ENCODE measurements at places on chromosomes 12 and 14.

DNA sequence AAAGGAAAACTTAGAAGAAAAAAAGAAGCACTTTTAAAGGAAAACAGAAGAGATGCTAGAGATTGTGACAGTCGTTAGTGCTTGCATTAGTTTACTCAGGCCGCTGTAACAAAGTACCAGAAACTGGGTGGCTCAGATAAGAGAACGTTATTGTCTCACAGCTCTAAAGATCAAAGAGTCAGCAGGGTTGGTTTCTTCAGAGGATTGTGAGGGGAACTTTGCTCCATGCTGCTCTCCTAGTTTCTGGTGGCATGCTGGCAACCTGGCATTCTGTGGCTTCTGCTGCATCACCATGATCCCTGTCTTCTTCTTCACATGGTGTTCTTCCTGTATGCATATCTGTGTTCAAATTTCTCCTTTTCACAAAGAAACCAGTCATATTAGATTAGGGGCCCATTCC, 119.4 kb upstream of the PLEKHA5 start:
- no peak for DNase-seq

DNA sequence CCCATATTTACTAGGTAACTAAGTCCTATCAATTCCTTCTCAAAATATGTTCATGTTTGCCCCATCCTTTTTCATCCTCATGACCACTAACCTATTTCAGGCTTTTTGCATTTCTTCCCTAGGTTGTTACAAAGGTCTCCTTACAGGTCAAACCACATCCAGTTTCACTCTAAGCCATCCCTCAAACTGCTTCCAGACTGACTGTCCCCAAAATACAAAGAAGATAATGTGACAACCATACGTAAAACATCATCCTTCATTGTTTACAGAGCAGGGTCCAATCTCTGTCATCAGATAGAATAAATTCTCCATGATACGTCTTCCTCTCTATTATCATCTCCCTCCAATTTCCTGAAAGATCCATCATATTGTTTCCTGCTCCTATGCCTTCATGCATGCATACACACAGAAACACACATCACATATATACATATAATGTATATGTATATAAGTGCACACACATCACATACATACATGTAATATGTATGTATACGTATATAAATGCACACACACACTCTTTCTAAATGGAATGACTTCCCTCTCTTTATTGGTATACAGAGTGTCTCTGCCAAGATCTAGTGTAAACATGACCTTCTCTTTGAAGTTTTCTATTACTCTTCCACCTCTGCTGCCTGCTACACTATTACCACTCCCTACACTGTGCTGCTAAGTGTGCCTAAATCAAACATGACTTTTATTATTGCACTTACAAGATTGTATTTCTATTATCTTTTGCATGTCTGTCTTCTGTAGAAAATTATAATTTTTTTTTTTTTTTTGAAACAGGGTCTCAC, 30.7 kb upstream of the EPS8 start:
- DNase-seq, result peak; percentile 63

DNA sequence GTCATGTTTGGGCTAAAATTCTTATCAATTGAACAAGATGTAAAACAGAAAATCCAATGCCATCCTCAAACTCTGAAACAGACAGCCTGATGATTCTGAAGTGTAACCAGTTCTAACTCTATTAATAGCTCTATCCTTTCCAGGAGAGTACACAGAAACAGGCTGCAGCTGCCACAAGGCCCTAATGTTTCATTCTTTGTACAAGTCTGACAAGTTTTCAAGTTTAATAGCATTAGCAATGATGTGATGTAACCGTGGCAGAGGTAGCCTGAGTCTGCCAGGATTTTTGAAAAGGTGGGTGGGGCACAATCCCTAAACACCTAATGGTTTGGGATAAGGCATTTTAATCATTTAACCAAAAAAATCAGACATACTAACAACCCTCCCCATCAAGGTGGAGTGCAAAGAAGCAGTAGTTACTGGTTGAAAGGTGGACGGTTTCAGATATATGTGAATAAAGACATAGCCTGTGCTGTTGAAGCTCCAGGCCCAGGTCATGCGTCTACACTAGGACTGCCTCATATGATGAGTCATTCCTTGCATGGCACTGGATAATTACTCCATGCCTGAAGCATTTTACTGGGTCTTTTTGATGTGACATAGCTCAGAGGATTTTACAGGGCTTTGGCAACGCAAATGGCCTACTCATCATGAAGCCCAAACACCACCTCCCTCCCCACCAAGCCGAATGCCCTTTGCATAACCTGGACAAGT, 145.1 kb upstream of the GRIP1 start:
- DNase-seq, result peak; percentile 68

DNA sequence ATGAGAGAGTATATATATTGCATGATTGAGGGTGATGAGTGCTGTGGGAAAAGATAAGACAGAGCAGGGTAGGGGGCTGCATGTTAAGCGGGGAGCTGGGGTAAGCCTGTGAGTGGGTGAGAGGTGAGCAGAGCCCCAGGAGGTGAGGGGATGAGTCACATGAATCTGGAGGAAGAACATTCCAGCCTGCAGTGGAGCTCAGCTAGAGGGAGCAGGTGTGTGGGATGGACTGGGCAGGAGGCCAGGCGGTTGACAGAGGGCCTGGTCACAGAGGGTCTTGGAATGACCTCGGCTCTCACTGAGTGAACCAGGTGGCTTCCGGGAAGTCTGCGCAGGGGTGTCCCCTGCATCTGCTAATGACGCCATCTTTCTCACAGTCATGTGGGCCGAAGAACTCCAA, 44.4 kb downstream of the GIT2 start:
- DNase-seq, result no peak

- DNase-seq, result no peak
Observed at GRCh38 chr14:55964821-55965220, 153.4 kb upstream of the PELI2 start.

DNA sequence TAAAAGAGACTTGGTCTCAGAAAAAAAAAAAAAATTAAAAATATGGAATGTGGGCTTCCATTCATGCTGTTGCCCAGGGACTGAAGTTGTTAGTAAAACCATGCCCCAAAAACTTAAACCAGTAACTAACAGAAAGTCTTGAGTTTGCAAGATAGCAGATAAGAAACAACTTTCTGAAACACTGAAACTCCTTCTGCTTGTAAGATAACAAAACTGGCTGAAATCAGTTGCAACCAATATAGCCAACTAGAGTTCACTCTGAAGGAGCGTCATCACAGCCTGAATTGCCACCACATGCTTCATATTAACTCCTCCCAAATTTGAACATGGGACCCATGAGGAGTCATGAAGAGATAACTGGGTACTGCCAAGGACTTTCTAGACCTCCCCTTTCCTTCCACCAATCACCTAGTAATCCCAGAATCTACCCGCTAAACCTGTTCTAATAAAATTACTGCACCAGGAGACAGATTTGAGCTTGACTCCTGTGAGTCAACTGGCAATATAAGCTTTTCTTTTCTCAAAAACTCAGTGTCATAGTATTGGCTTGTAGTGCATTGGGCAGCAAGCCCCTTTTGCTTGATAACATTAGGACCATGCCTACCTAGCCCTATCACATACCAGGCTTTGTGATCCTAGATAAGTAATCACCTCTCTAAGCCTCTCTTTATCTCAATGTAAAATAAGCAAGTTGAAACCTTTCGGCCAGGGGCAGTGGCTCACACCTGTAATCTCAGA, 53.6 kb downstream of the R3HDM2 start:
- DNase-seq, result no peak

- no peak for DNase-seq
Observed at GRCh38 chr14:62557416-62557815, 487.8 kb downstream of the KCNH5 start.

- DNase-seq, result no peak
Observed at GRCh38 chr14:101601606-101602465, 40.5 kb downstream of the DIO3 start.

GRCh38 chr12:56257491-56258067, 605 bp downstream of the ANKRD52 start:
- DNase-seq, result no peak

DNA sequence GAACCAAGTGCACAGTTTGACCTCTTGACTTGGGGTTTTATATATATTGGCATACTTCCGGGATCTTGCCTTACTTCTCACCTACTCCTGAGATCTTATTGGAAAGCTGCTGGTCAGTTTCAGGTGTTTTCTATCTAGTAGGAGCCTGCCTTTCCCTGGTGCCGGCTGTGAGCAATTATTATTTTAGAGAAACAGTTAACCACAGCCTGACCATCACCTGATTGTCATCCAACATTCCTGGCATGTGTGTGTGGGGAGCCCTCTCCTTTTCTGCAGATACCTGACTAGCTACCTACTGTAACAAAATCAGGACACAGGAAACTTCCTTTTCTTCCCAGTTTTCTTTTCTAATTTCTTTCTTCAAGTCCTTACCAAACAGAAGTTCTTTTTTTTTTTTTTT, 220.4 kb downstream of the ATP23 start:
- DNase-seq, result no peak

- no peak for DNase-seq
Observed at GRCh38 chr14:35122696-35123387, 490 bp downstream of the PRORP start.

DNA sequence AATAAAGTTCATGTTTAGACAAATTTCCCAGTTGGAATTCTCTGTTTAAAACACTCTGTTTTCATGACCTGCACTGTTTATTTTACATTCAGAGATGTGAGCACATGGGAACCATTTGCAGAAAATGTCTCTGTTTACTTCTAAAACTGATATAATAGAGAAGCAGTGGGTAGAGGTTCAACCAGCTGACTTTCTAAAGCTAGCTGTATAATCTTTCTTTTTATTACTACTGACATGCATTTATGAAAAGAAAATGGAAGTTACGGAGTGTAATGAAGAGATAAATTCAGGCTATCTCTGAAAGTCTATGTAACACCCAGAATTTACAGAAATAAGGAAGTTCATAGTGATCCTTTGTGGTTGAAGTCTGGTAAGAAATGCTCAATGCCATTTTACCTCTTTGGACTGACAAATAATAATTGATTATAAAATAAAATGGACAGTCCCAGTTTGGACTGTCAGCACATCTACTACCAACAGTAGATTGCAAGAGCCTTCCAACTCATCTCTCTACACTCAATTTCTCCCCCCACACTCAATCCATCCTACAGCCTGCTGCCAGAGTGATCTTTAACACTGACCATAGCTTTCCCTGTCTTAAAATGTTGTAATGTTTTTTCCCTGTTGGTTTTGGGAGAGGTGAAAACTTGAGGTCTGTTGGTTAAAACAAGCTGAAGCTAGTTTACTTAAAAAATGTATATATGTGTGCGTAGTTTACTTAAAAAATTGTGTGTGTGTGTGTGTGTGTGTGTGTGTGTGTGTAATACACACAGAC, 137.4 kb downstream of the AEBP2 start:
- no peak for DNase-seq

GRCh38 chr14:77007183-77007974, 21.1 kb downstream of the IRF2BPL start:
- peak; percentile 82 for DNase-seq

GRCh38 chr12:39237004-39237403, 205.9 kb downstream of the KIF21A start:
- DNase-seq, result no peak

GRCh38 chr12:123633379-123634141, at the start of the genes EIF2B1 and GTF2H3:
Gene EIF2B1, minus strand, starts transcription at chr12:123633686. Its CDS starts 129 bp downstream, at chr12:123633557.
Gene GTF2H3, plus strand, starts transcription at chr12:123633829. Its CDS starts 31 bp downstream, at chr12:123633860.
- peak; percentile 97 for DNase-seq

GRCh38 chr14:29320286-29320685, 553.7 kb downstream of the FOXG1 start:
- no peak for DNase-seq

GRCh38 chr12:12518919-12519318, 43.7 kb downstream of the DUSP16 start:
- no peak for DNase-seq

DNA sequence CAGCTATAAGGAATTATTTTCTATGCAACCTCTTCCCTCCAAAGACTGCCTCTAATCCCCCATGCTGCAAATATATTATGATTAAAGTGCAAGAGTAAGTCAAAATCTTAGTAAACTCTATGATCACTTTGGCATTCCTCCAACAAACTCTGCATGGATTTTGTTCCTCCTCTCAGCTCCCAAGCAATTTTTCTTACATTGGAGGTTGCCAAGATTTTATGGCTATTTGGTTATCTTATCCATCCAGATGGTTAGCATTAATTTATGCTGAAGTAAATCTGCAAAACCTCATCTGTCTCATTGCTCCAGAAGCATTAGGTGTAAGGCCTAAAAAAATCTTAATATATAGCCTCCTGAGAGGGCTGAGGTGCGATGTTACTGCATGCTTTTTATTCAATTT, 228.1 kb downstream of the CHST11 start:
- no peak for DNase-seq

- DNase-seq, result no peak
Observed at GRCh38 chr12:105077435-105077834, 6.8 kb downstream of the ALDH1L2 start.

GRCh38 chr12:43337571-43338444, 214.2 kb downstream of the ADAMTS20 start:
- no peak for DNase-seq
